ENCODE measurements at places on chromosomes 6 and 20. TPM values are rescaled to one million over a fixed set of nuclear protein-coding genes. Genes with fewer than 3 reads are reported as not detected.

SLC35D3 gene
- total RNA-seq: 0.05 TPM

TMEM244 gene
- total RNA-seq: not detected

SIRPB1 gene
- 0.51 TPM for total RNA-seq

ME1 gene
- 39.8 TPM for total RNA-seq

OPRL1 gene
- total RNA-seq: 0.78 TPM

ESR1 gene
- not detected for total RNA-seq

COX4I2 gene
- total RNA-seq: not detected

ZNF337 gene
- total RNA-seq: 22.7 TPM

CPXM1 gene
- total RNA-seq: not detected

HLA-DQB2 gene
- total RNA-seq: not detected

SPATA25 gene
- 0.28 TPM for total RNA-seq

LY6G5B gene
- 5.0 TPM for total RNA-seq

TCF15 gene
- not detected for total RNA-seq

PPIL6 gene
- 2.9 TPM for total RNA-seq

NKAPL gene
- not detected for total RNA-seq

CD93 gene
- total RNA-seq: not detected

HCRTR2 gene
- total RNA-seq: not detected

NDRG3 gene
- total RNA-seq: 22.3 TPM

NKX2-2 gene
- not detected for total RNA-seq

MMUT gene
- 7.7 TPM for total RNA-seq

ZKSCAN4 gene
- total RNA-seq: 2.2 TPM

EYS gene
- total RNA-seq: 0.19 TPM
